ENCODE measurements at places on chromosomes 7 and 10.

GRCh38 chr10:22742678-22743077, 28.3 kb upstream of the PIP4K2A start:
- DNase-seq = no peak

GRCh38 chr10:72794260-72794659, 99.3 kb upstream of the OIT3 start:
- no peak for DNase-seq

DNA sequence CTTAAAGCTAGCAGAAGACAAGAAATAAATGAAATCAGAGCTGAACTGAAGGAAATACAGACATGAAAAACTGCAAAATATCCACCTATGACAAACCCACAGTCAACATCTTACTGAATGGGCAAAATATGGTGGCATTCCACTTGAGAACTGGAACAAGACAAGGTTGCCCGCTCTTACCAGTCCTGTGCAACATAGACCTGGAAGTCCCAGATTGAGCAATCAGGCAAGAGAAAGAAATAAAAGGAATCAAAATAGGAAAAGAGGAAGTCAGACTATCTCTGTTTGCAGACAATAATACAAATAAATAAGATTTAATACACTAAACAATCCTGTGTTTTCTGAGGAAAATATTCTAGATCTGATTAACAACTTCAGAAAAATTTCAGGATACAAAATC, 570.5 kb upstream of the SEMA3D start:
- no peak for DNase-seq

DNA sequence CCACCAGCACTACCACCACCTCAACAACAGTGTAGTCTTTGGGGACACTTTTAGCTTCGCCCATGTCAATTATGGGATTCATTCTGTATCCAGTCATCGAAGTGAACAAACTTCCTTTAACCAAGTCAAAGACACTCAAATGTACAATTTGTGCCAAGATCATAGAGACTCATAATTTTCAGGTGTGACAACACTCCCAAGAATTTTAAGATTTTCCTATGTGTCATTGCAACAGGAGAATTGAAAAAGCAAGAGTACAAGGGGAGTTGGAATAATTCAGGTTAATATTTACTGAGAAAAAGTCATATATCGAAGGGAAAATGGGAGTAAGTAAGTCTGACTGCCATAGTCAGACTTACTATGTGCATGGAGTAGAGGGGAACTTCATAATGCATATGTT, 26.2 kb downstream of the PON1 start:
- no peak for DNase-seq

DNA sequence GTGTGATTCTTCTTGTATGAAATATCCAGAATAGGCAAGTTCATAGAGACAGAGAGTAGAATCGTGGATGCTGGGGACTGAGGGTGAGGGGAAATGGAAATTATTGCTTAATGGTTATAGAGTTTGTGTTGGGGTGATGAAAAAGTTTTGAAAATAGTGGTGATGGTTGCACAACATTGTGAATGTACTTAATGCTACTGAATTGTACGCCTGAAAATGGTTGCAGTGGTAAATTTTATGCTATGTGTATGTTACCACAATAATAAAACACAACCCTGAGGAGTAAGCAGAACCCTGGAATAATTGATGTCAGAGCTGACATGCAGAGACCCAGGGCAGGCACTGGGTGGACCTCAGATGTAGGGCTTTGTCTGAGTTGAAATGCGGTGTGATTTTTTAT, 57.6 kb downstream of the TACR2 start:
- no peak for DNase-seq

GRCh38 chr10:94489976-94490788, 55.4 kb upstream of the HELLS start:
- no peak for DNase-seq

- DNase-seq = no peak
These were observed 11.8 kb downstream of the PRLHR start for GRCh38 chr10:118583611-118584010.

DNA sequence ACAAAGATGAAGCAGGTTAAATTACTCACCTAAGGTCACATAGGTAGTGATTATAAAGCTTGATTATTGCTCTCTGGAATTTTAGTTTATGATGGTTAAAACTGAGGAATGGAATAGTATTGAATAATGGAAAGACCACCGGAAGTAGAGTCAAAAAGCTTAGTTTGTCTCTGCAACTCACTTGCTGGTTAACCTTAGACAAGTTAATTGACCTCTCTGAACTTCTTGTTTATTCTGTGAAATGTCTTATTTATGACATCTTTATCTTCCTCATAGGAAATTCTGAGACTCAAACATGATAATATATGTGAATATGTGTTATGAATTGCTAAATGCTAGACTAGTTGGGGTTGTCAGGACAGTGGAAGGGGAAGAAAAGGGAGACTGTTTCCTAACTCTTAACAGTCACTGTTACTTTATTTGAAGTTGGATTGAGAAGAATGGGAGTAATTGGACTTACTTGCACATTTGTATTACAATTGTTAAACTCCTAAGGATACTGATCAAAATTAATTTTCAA, 9.6 kb downstream of the DLD start:
- no peak for DNase-seq
